ENCODE measurements at places on chromosomes 3 and 15.

DNA sequence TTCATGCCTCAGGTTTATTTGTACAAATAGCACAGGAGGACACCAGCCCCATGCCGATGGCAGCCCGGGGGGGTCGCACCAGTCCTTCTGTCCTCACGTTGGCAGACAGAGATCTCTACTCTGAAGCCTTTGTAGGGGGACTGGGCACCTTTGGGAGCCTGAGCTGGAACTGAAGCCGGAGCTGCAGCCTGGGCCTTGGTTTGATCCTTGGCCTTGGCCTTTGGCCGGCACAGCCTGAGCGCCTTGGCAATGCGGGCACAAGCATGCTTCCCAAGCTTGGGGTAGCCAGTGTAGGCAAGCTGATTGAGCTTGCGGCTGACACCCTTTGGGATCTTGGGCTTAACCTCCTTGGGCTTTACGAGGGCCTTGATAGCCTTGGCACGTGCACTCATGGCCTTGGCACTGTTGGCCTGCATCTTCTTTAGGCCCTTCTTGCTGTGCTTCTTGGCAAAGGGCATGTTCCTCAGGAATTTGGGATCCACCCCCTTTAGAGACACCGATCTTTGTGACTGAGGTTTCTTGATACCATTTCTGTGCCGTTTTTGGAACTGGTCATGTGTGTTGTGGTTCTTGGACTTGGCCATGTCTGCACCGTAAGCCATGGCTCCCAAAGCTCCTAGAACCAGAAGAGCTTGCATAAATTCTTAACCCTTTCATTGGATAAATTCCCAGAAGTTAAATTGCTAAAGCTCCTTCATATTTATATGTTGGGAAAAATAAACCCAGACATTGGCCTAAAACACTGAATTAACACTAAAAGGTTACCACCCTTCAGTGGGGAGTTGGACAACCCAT is 33.4 kb upstream of the UACA start:
- DNase-seq: no peak

- no peak for DNase-seq
Observed at GRCh38 chr3:193574488-193575070, 18.4 kb upstream of the OPA1 start.

DNA sequence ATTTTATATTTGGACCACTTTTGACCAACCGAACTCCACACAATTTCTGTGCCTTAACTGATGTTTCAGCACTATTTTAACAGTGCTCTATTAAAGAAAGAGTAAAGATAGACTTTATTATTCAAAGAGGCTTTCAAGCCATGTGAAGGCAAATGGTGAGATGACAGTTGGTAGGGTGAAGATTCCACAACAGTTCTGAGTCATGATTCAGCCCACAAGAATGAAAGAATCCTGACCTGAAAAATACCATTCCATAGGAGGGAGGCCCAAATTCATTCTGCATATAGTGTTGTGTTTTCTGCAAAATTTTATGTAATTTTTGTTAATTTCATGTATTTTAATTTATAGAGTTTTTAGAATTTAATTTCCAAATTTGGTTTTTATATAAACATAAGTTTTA is 135.6 kb upstream of the STAC start:
- DNase-seq: no peak

DNA sequence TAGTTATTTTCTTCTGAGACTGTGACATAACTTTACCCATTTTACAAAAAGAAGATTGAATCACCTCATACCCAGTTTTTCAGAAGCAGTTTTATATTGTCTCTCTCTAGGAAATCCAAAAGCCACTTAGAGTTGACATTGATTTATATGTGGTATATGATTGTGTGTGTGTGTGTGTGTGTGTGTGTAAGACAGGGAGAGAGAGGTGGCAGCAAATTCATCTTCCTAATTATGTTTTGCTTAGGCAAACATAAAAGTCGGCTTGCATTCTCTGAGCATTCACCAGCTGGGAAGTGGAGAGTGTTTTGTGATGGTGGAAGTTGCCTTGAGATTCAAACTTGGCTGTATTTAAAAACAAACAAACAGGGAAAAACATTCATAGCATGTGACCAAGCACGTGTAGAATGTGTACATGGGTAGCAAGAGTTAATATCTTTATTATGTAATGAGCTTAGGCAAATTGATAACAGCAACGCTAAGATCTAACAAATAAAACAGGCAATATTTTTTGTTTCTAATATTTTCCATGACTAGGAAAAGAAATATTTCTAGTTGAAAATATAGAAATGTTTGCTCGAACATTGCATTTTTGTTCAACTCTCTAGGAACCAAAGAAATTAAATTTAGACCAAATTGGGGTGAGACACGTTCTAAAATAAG is 64.4 kb upstream of the IGF1R start:
- no peak for DNase-seq

- no peak for DNase-seq
Observed at GRCh38 chr15:46322753-46323152, 687.9 kb downstream of the SQOR start.

DNA sequence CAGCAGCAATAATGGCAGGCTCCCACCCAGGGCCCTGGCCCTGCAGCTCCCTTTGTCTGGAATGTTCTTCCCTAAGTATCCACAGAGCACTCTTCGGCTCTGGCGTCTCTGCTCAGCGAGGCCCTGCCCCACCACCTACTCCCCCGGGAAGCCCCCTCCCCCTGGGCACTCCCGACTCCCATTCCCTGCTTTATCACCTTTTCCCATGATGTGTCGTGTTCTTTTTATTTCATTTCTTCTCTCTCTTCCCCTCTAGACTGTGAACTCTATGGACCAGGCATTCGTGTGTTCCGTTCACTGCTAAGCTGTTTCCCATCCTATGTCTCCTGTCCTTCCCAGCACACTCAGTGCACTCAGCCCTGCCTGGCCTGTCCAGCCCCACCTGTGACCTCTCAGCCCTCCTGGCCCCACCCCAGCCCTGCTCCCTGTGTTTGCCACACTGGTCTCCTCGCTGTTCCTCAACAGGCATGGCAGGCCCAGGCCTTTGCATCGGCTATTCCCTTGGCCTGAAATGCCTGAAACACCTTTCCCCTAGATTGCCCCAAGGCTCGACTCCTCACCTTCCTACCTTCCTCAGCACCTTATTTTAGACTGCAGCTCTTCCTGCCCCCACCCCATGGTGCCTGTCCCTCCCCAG is 107.4 kb downstream of the TPRA1 start:
- no peak for DNase-seq

GRCh38 chr3:32097768-32098167 is 8.7 kb upstream of the GPD1L start:
- DNase-seq: no peak

GRCh38 chr3:178318941-178319816 is 217.1 kb upstream of the KCNMB2 start:
- no peak for DNase-seq

GRCh38 chr3:194212845-194213331 is 76.9 kb downstream of the HES1 start:
- no peak for DNase-seq

DNA sequence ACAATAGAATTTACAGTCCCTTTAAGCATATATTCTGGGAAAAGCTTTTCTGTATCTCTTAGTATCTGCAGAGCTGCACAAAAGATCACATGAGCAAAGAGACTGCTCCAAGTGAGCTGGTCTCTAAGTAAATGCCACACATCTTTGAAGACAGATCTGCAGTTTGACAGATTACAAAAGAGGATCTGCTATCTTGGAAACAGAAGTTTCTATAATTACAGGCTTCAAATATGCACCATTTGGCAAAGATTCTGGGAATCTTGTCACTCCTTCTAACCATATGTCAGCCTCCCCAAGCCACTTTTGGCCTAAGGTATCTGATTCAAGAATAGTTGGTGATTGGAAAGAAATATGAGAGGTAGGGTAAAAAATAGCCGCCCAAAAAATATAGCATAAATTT is 9.6 kb upstream of the CFAP44 start:
- no peak for DNase-seq

DNA sequence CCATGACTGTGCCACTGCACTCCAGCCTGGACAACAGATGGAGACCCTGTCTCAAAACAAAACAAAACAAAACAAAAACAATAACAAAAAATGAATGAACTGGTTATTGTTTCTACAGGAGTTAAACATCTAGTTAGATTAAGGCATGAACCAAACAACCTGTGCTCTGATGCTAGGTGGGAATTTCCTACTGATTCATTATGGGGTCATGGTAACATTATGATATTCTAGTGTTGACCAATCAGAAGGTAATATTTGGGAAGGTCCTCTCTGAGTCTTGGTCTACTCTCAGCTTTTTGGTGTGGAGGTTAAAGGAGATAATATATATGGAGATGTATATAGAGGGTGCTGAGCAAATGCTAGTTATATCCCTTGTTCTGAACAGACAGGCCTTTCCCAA is 37.6 kb downstream of the MCF2L2 start:
- no peak for DNase-seq

DNA sequence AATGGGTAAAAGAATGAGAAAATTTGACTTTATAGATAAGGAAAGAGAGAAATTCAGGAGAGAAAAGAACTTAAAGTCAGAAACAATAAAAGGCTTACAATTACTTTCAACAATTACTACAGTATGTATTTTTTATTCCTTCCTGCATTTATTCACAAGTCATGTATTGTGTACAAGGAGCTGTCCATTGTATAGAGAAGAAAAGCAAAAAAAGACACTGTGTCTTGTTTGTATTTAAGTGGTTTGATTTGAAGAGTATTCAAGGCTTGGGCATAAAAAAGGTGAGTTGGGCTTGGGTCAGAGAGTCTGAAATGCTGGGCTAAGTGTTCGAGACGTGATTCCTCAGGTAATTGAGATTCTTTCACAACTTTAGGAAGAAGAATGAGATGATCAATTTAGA is 394.2 kb upstream of the ROBO2 start:
- no peak for DNase-seq

DNA sequence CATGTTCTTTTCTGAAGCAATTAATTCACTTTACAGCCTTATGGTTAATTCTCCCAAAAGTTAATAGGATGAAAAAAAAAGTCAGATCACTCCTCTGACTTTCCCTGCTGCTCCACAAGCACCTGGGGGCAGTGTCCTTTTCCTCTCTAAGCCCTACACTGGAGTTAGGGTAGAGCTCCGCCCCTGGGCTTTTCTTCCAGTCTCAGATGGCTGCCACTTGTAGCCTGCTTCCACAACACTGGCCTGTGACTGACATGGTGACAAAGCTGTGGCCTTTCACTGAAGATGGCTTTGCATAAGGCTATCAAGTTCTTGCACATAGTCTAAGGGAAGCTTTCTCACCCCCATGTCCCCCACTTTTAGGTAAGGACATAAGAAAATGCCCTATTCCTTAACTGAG is 1.3 kb upstream of the MON1A start:
- no peak for DNase-seq

- no peak for DNase-seq
Observed at GRCh38 chr15:48373821-48374451, 42.7 kb downstream of the DUT start.

DNA sequence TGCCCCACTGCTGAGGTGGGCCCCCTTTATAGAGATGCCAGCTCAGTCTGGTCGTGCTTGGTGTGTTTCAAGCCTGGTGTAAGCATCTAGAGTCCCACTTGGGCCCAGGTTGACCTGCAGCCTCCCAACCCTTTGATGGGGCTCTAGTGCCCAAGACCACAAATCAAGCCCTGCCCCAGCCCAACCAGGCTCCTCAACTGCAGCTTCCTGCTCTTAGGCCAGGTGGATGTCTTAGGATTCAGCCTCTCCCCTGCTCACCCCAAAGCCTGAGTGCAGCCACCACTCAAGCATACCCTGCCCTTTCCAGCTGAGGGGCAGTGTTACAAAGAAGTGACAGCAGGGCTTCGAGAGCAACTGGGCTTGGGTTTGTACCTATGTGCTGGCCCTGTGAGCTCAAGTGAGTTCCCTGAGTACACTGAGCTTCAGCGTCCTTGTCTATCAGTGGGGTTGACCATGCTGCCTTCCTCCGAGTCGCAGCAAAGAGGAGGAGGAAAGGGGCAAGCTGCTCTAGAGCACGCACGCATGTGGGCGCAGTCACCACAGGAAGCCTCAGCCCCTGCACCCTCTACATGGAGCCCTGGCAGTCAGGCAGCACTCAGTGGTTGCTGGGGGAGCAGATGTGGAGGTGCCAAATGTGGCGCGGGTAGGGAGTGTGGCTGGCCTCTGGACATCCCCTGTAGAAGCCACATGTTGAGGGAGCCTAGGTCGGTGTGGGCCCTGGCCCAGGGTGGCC is 120.7 kb downstream of the EEFSEC start:
- no peak for DNase-seq

- no peak for DNase-seq
Observed at GRCh38 chr15:38259134-38259533, 6.5 kb downstream of the SPRED1 start.

DNA sequence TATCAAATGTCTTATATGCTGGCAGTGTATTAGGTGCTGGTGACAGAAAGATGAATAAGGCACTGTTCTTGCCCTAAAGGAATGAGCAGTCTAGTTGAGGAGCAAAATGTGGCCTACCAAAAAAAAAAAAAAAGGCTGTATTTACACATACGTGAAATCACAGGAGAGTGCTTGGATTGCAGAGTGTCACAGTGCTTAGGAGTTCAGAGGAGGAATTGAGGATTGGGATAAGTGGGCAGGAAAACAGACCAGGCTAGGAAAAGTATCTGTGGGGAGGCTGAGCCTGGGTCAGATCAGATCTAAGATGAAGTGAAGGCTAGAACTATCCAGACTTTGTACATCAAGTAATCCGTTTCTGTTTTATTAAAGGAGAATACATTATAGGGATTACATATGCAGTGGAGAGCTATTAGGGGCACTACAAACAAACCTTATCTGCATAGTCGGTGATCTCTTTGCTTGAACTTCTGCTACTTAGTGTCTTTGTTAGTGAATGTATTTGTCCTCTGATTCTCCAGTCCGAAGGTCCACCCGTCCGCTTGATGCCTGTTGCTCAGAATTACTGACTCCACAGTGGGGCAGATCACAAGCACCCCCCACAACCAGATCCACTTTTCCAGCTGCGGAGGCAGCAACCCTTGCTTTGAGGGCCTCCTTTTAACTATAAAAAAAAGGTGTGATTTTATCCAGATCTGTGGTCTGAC is 80.0 kb downstream of the FNDC3B start:
- no peak for DNase-seq

DNA sequence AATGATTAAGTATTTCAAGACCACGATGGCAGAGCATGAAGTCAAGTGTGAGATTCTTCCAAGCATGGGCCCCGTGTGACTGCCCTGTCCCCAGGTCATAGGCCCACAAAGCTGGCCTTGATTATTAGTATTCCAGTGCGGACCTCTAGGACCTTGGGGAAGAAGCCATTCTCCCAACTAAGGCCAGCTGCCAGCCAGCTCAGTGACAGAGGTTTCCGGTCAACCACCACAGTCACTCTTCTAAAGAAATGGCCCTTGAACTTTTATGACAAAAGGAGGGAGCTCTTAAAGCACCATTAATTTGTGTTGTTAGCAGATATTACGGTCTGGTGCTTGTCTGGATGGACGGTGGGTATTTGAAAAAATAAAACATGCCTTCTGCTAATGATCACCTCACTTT is 28.0 kb downstream of the FAM3D start:
- DNase-seq: no peak

Data from activated CD4-positive, CD25-positive, alpha-beta regulatory T cell (primary cell).